ENCODE measurements at places on chromosomes 1 and 21.

DNA sequence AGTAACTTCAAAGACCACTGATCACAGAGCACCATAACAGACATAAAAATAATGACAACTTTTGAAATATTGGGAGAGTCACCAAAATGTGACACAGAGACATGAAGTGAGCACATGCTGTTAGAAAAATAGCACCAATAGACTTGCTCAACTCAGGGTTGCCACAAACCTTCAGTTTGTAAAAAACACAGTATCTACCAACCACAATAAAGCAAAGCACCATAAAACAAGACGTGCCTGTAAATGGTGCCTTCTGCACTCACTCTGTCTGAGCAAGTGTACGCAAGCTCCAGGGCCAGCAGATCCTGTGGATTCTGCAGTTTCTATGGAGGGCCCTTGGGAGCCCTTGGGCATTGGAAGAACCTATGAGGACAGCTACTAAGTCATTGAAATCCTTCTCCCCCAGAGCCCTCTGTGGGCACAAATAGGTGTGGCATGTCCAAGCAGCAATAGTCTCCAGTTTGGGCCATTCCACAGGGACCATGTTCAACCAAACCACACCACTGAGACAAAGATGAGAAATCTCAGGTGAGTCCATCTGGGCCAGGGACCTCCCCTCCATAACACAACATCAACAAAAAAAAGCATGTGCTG is 116.9 kb upstream of the RAB4A start:
- DNase-seq = no peak

DNA sequence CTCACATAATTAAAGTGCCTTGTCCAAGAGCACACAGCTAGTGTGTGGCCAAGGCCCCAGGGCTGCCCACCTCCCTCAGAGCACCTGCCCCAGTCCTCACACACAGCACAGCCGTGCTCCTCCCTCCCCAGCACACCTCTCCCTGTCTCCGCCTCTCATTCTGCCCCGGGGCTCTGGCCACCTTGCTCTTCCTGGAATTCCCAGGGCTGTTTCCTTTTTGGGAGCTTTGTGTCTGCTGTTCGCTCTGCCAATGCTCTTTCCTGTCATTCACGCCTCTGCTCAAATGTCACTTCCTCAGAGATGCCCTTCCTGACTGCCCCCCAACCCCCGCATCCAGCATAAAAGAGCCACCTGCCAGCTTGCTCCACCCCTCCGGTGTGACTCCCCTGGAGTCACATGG is 13.3 kb downstream of the SLC6A17 start:
- no peak for DNase-seq

DNA sequence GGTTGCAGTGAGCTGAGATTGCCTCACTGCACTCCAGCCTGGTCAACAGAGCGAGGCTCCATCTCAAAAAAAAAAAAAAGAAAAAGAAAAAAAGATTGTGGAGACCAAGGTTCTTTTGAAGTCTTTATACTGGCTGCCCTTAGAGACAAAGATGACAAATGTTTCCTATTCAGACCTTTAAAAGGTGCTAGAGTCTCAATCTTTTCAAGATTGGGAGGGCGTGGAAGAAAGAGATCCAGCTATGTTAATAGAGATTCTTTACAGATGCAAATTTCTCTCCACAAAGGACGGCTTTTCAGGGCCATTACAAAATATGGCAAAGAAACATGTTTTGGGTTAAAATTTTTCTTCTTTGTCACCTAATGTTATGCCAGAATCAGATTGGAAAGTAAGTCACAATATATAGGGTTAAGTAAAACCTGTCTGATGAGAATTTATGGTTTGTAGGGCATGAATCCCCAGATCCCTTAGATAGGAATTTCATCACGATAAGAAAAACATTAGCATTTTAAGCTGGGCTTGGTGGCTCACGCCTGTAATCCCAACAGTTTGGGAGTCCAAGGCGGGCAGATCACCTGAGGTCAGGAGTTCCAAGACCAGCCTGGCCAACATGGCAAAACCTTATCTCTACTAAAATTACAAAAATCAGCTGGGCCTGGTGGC is 13.0 kb upstream of the MORC3 start:
- no peak for DNase-seq

GRCh38 chr1:51726051-51726450 is 109.2 kb downstream of the OSBPL9 start:
- no peak for DNase-seq
